ENCODE measurements at places on chromosomes 2 and 18. TPM values are rescaled to one million over a fixed set of nuclear protein-coding genes. Genes with fewer than 3 reads are reported as not detected.

- H3K27me3 ChIP-seq = peaks cover 3% of the 10 kb centered on the region
- H3K4me3 ChIP-seq = no peak overlapping the region
- H3K36me3 ChIP-seq = no peaks in the 10 kb centered on the region
- H3K27ac ChIP-seq = no peak overlapping the region
- DNase-seq = no peak
Observed at GRCh38 chr18:2146092-2146491, 425.2 kb downstream of the METTL4 start.

- no peak for DNase-seq
- H3K27ac ChIP-seq = no peak overlapping the region
- H3K4me1 ChIP-seq = no peaks in the 10 kb centered on the region
- H3K27me3 ChIP-seq = peaks cover 47% of the 10 kb centered on the region
Observed at GRCh38 chr2:231398585-231398984, 3.1 kb downstream of the B3GNT7 start.

DNA sequence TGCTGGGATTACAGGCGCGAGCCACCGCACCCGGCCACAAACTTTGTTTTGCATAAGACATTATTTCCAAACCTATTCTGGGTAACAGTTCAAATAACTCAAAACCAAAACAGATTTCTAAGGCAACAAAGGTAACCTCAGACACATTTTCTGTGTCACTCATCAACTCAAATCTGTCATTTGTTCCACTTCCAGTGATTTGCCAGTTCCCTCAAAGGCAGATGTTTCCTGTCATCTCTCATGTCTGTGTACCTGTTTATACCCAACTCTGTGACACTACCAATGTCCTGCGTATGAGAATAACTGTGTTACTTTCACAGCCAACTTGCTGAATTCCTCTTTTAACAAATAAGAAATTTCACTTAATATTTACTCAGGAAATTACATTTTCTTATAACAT, 54.4 kb downstream of the SCN3A start:
- no peaks in the 10 kb centered on the region for H3K27me3 ChIP-seq
- no peak overlapping the region for H3K27ac ChIP-seq
- DNase-seq = no peak
- H3K4me1 ChIP-seq = no peaks in the 10 kb centered on the region
- H3K36me3 ChIP-seq = no peaks in the 10 kb centered on the region
- no peak overlapping the region for H3K4me3 ChIP-seq

GRCh38 chr18:29681578-29681977, 1361.0 kb downstream of the DSC3 start:
- no peak overlapping the region for H3K4me3 ChIP-seq
- no peaks in the 10 kb centered on the region for H3K27me3 ChIP-seq
- no peak overlapping the region for H3K27ac ChIP-seq
- H3K4me1 ChIP-seq = no peaks in the 10 kb centered on the region
- no peak for DNase-seq

- H3K36me3 ChIP-seq = no peaks in the 10 kb centered on the region
- no peaks in the 10 kb centered on the region for H3K4me1 ChIP-seq
- no peak for DNase-seq
- no peaks in the 10 kb centered on the region for H3K27me3 ChIP-seq
- H3K4me3 ChIP-seq = no peak overlapping the region
Observed at GRCh38 chr2:215358312-215358845, 46.5 kb downstream of the ATIC start.

DNA sequence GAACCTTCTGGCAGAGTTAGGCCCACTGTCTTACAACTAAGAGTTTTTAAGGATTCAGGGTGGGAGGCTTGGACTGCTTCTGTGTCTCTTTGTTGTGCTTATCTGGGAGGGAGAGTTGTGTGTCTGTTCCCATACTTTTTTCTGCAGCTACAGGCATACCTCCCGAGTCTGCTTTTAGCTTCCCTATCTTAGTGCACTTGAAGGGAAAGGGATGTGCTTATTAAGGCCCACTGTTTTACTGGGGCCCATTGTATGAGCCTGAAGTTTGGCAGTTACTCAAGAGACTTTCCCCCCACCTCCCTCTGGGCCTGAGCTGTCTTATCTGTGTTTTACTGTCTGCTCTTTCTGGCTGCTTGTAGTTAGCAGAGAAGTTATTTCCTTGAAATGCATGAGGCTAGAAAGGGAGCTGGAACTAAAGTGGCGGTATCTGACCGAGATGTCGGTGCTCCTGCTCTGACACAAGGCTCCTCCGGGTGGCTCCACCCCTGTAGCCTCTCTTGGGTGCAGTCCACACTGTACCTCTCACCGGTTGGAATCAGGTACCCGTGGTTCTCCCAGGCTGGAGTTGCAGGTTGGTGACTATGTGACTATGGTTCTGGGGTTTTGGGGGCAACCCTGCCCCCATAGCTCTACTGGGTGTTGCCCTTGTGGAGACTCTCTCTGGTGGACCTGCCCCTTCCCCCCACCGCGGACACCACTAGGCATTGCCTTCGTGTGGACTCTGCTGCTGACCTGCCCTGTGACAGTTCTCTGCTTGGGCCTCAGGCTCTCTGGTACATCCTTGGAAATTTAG, 12.9 kb downstream of the UBR3 start:
- DNase-seq = no peak
- H3K4me1 ChIP-seq = peaks cover 4% of the 10 kb centered on the region
- H3K27ac ChIP-seq = no peak overlapping the region

DNA sequence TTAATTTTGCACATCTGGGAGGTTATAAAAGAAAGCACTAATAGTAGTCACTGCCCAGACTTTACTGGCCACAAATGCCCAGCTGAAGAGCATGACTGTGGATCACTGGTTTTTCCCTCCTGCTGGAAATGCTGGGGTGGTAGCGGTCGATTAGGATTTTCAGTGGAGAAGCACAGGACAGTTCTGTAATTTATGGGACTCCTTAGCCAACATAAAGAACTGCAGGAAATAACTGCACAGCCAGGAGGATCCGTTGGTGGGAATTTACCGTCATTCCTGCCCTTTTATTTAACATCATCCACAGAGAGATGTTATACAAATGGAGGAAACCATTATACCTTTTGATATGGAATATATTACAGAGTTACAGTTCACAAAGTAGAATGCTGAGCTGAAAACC, 61.5 kb downstream of the TNFRSF11A start:
- H3K4me3 ChIP-seq = no peak overlapping the region
- no peaks in the 10 kb centered on the region for H3K4me1 ChIP-seq
- peaks cover 15% of the 10 kb centered on the region for H3K27me3 ChIP-seq
- no peak for DNase-seq

GRCh38 chr2:96953611-96953978, 32.8 kb downstream of the FAM178B start:
- H3K36me3 ChIP-seq = no peaks in the 10 kb centered on the region
- no peak overlapping the region for H3K27ac ChIP-seq
- H3K27me3 ChIP-seq = no peaks in the 10 kb centered on the region
- peaks cover 33% of the 10 kb centered on the region for H3K4me1 ChIP-seq
- no peak overlapping the region for H3K4me3 ChIP-seq

The CLEC4F gene
- total RNA-seq = not detected

The IRS1 gene
- 3.7 TPM for total RNA-seq

The RAB27B gene
- 3.0 TPM for total RNA-seq

The DHRS9 gene
- not detected for total RNA-seq

The ACOXL gene
- not detected for total RNA-seq

The IL1A gene
- not detected for total RNA-seq

The ESPNL gene
- total RNA-seq = 0.44 TPM

Measured in T-cell (primary cell).